ENCODE measurements at places on chromosomes 7 and 10.

GRCh38 chr7:51569581-51569980 lies 253.0 kb upstream of the COBL start:
- DNase-seq: no peak

DNA sequence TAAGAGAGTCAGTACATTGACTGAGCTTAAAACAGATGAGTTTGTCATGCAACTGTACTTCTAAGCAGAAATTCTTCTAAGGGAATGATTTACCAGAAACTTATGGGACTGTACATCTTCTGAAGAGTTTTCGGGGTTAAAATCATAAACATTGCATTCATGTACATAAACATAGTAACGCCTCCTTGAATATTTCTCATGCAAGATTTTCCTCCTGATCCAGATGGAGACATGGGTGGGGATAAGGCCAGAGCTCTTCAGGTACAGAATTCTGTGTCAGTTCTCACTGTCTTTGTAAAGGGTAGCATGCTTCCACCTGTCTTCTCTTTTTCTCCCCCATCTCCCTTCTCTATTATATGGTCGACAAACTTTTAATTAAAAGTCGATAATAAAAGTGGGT lies 335.3 kb downstream of the ABCA13 start:
- no peak for DNase-seq

- DNase-seq: no peak
These were observed 10.9 kb upstream of the OAT start for GRCh38 chr10:124429576-124429975.

- no peak for DNase-seq
These were observed 125.2 kb upstream of the MKLN1 start for GRCh38 chr7:131202451-131202850.

- no peak for DNase-seq
These were observed 87.8 kb downstream of the TBXAS1 start for GRCh38 chr7:139916717-139917395.

- no peak for DNase-seq
These were observed 891.9 kb downstream of the CNTNAP2 start for GRCh38 chr7:147008530-147008929.

DNA sequence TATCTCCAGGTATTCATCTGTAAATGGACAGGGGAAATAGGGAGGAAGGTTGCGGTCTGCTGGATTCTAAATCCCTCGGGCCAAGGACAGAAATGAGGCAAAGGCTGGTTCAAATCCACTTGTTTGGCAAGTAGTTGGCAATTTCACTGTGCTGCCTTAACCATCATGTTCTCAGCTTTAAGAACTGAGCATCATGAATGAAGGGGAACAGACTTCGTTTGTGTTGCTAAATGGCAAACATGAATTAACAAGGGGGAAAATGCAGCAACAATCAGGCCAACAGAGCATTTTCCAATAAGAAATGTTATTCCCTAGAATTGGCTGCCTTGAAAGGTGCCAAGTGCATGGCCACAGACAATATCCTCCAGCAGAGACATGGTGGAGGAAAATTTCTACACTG lies 36.9 kb downstream of the PARD3 start:
- no peak for DNase-seq

DNA sequence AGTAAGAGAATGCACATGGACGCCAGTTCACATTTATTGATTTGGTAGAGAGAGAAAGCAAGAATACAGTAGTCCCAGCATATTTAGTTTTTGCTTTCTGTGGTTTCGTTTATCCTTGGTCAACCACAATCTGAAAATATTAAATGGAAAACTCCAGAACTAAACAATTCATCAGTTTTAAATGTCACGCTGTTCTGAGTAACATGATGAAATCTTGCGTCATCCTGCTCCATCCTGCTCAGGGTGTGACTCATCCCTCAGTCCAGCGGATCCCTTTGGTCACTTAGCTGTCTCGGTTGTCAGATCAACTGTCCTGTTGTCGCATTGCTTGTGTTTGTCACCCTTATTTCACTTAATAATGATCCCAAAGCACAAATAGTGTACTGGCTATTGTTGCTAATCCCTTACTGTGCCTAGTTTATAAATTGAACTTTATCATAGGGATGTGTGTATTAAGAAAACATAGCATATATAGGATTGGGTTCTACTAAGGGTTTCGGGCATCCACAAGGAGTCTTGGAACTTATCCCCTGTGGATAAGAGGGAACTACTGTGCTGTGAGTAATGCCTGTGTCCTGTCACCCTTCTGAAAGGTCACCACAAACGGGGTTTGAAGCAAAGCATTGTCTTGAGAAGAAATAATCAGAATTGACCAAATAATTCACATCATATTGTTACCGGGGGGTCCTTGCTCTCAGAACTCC lies 73.6 kb downstream of the OTUD1 start:
- no peak for DNase-seq

- DNase-seq: no peak
These were observed 310.5 kb upstream of the HGF start for GRCh38 chr7:82080254-82080927.

DNA sequence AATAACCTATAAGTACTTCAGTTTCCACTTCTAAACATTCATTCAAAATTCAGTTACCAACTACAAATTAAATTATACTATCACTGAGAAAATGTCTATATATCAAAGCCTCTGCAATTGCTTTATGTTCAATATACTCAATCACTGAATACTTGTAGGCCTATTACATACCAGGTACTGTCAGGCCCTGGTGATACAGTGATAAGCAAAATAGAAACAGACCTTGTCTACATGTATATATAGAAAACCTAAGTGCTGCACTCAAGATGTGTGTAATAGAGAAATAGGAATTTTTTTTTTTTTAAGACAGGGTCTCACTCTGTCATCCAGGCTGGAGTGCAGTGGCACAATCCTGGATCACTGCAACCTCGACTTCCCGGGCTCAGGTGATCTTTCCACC lies 53.7 kb upstream of the PHF14 start:
- DNase-seq: no peak

GRCh38 chr7:159020987-159021386 lies 123.7 kb downstream of the VIPR2 start:
- DNase-seq: no peak

DNA sequence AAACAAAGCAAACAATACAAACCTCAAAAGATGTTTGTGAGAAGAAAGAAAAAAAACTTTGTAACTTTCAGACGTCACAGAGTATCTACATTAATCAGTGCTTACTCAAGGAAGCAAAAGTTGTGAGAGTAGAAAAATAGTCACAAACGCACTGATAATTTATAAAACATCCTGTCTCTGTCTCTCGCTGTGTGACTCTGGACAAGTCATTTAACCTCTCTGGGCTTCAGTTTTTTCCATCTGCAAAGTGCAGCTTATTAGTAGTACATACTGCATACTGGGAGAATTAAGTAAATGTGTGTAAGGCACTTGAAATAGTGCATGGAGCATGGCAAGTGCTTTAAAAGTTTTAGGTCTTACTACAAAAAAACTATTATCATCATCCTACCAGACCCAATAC lies 3.8 kb downstream of the ARHGAP12 start:
- no peak for DNase-seq

GRCh38 chr10:21194510-21194993 lies 297.4 kb upstream of the NEBL start:
- no peak for DNase-seq

All from stimulated activated CD4-positive, alpha-beta T cell treated with anti-CD3 and anti-CD28 coated beads, Interleukin-2, amount 100 ng/mL, for 48 hours (primary cell).